Brain microvascular endothelial cell (primary cell): ENCODE measurements at places on chromosomes 13 and 19.

- DNase-seq: no peak
These were observed 1312.7 kb downstream of the SLITRK1 start for GRCh38 chr13:82569581-82569980.

DNA sequence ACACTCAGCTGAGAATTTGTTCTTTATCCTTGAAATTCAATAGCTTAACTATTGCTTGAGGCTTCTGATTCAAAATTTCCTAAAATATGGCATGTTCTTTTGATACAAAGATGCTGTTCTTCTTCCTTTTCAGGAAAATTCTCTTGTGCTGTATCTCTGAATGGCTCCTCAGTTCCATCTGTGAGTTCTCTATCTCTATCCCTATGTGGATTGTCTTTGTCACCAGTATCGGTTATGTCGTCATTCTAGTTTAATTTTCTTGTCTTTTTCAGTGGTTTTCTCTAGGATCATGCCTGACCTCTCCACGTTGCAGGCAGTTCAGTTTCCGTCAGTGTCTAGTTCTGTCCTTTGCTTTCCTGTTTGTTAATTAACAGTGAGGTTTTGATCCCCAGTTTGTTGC lies 104.6 kb upstream of the GJB6 start:
- DNase-seq: no peak

DNA sequence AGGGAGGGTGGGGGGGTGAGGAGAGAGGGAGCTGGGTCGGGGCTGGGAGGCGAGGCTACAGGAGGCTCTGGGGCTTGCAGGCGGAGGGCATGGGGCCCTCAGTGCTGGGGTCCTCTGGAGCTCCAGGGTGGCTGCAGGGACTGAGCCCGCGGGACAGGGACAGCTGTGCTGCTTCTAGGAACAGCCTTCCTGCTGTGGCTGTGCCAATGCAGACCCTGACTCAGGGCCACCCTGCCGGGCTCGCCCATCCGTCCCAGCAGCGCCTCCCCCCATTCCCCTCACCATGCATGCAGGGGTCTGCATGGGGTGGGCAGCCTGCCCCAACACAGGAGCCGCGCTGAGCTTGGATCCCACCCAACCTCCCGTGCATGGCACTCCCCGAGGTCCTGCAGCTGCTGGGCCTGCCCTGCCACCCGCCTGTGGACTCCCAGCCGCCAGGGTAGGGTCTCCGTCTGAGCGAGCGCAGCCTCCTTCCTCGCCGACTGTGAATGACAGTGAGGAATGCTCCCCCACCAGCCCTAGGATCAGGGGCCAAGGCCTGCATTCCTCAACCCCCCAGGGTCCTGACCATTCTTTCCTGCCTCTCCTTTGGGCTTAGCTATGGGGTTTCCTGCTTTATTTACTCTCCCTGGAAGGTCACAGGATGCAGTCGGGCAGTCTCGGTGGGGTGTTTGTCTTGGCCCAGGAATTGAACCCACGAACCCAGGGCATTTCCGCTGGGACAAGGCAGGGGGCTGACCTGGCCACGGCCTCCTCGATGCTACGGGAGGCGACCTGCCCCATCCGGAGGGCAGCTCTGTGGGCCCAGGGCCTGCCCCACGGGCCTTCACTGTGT lies 23.4 kb downstream of the CEBPG start:
- no peak for DNase-seq

GRCh38 chr19:57302020-57302465 lies 18.2 kb upstream of the ZNF543 start:
- peak; percentile 93 for DNase-seq

DNA sequence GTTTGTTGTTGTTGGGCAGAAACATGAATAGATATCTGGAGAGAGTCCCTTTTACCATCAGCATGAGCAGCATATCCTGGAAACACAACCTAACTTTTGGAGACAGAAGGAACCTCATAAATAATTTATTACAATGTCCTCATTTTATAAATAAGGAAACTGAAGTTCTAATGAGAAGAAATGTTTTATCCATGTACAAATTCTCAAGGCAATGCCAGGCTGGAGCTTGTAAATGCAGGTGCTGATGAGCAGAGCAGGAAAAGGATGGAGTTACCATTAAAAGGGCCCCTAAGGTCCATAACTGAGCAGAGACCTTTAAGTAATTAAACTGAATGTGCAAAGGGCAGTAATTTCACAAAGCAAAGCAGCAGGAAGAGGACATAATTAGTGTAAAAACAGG lies 17.3 kb downstream of the LCP1 start:
- no peak for DNase-seq

- DNase-seq: no peak
These were observed 26.6 kb downstream of the CBY2 start for GRCh38 chr13:45728759-45729158.

- DNase-seq: no peak
These were observed 26.2 kb downstream of the CELF5 start for GRCh38 chr19:3250675-3251074.

- no peak for DNase-seq
These were observed 326.1 kb upstream of the SLITRK1 start for GRCh38 chr13:84208246-84208910.

DNA sequence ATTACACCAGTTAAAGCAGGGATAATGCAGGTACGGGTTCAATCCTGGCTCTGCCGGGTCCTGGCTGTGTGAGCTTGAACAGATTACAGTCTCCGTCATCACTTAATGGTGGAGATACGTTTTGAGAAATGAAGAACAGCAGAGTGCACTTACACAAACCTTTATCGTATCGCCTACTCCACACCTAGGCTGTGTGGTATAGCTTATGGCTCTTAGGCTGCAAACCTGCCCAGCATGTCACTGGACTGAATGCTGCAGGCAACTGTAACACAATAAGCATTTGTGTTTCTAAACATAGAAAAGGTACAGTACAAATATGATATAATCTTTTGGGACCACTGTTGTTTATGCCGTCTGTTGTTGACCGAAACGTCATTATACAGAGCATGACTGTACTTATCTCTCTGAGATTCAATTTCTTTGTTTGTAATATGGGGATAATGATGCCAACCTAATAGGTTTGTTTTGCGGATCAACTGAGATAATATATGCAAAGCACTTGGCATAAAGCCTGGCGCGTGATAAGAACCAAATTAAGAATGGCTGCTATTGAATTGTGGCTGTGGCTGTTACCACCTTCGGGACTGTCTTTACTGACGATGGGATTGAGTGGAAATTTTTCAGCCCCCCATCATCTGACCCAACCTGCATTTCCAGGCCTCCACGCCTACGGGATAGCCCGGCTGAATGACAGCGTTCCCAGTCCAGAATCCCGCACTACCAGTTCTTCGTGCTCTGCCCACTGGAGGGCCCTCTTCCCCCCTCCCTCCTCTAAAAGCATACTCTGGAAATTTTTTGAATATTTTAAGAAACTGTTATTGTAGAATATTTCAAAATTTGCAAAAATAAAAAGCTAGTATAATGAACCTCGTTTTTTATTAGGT lies 11.2 kb downstream of the KRTDAP start:
- no peak for DNase-seq

- DNase-seq: no peak
These were observed 69.0 kb upstream of the C1QTNF9B start for GRCh38 chr13:23966221-23966690.

- DNase-seq: peak; percentile 66
These were observed 15.0 kb downstream of the MYO9B start for GRCh38 chr19:17090583-17090982.

DNA sequence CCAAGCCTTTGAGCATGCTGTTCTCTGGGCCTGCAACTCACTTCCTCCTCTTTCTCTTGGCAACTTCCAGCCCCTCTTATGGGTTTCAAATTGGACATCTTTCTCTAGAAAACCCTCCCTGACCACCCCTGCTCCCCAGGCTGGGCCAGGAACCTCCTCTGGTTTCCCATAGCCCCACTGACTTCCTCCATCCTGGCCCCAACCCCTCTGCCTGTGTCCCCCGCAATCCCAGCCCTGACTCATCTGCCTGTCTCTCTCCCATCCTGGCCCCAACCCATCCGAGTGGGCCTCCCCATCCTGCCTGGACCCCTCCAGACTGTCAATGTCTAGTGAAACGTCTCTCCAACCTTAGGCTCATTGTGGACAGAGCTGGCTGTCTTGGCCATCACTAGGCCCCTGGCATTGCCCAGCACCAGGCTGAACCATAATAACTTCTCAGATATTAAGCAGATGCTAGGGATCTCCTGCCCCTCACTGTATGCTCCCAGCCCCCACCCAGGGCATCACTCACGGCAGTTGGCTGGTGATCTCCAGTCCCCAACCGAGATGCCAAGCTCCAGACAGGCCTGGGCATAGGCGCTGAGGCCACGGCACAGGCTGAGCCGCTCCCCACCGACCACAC lies 16.8 kb downstream of the FCGBP start:
- DNase-seq: no peak

GRCh38 chr19:52535771-52536447 lies 8.4 kb downstream of the ZNF808 start:
- DNase-seq: peak; percentile 66

- no peak for DNase-seq
These were observed 12.2 kb downstream of the PLEKHJ1 start for GRCh38 chr19:2223959-2224358.

- no peak for DNase-seq
These were observed 504.4 kb downstream of the FGF9 start for GRCh38 chr13:22175241-22175640.

DNA sequence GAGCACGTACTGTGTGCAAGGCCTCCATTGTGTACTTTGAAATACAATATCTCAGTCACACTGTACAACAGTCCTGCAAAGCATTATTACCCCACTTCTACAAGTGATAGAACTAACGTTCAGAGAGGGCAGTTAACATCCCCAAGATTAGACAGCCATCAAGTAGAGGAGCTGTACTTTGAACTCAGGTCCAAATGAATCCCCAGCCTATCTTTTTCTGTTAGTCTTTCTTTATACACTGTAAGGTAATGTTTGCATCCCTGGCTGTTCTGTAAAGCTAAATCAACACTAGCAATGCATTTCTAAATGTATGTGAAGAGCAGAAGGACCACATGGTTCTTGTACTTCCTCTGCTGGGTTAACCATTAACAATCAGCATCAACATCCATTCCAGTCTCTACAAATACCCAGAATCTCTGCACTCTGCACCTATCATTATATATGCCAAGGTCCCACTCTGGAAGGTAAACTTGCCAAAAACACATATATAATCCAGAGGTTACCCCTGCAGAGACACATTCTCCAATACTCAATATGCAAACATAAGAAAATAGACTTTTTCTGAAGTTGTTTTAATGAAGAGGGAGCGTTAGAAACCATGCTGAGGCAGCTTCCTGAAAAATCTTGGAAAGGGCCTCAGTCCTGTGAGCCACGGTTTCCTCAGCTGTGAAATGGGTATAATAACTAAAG lies 182.3 kb downstream of the MZT1 start:
- DNase-seq: no peak

DNA sequence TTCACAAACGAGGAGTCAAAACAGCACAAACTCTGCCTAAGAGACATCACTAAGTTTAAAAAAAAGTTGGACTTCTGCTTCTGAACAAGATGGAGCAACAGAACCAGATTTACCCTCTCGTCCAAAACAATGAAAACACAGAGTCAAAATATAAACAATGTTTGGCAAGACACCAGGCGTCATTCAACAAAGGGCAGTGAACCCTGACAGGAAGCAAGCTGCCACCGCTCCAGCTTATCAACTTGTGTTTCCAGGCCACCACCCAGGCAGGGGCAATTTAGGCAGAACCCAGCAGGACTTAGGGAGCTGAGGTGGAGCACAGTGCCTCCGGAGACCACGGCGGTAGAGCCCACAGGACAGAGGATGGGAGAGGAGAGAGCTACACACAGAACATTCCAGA lies 8.6 kb upstream of the NAPA start:
- DNase-seq: no peak

DNA sequence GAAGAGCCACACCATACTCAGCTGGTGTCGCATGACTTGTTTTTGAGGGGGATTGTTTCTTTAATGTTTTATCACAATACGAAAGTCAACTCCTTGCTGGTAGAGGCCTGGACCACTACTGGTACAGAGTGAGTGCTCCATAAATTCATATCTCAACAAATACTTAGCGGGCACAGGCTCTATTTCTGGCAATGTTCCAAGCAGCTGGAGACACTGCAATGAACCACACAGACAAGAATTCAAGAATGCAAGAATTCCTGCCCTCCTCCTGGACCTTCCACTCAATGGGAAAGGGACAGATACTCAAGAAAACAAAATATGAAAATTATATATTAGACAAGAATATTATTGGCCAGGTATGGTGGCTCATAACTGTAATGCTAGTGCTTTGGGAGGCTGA lies 5.1 kb upstream of the FXYD5 start:
- no peak for DNase-seq

DNA sequence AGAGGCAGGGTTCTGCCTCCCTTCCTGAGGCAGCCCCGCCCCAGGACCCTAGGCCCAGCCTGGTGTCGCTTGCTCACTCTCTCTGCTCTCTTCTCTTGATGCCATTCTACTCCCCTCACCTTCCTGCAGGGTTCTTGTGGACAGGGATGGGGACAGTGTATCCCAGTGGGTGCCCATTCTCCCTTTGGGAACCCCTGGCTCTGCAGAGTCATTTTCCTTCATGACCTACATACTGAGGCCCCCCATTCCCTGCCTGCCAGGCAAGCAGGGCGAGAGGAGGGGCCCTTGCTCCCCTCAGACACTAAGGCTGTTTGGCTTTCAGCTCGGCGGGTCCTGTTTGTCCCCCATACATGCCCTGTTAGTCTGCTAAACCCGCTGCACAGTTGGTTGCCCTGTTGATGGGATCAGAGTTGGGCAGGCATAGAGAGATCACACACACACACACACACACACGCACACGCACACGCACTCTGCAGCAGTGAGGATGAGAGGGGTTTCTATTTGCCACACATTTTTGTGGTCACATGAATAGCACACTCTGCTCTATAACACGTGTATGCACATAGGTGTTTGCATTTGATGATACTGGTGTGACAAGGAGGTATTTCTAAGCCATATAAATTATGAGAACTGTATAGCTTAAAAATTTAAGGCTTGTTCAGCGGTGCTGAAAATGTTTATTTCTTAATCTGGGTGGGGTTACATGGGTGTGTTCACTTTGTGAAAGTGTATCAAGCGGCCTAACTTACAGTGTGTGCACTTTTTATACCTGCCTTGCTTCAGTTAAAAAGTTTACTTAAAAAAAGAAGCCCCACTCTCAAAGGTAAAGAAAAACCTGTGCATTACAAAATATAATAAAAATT lies 20.3 kb downstream of the NFIX start:
- no peak for DNase-seq

GRCh38 chr13:60026286-60026685 lies 137.4 kb downstream of the DIAPH3 start:
- no peak for DNase-seq

GRCh38 chr19:11538232-11539036 lies at the start of gene CNN1:
TSS of gene CNN1 (plus strand) at chr19:11538851. CDS start at chr19:11538928, 77 bp downstream.
- peak; percentile 81 for DNase-seq

DNA sequence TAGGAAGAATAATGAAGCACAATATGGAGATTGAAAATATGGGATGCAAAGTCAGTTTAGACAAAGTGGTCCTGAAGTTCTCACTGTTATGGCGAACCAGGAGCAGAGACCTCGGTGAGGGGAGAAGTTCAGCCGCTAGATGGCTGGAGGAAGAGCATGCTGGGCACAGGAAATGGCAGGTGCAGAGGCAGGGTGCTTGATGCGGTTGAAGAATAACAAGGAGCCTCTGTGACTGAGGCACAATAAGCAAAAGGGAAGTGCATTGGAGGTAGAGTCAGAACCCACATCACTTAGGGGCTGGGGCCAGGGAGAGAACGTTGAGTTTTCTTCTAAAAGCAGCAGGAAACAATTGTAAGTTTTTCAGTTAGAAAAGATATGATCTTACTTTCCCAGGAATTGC lies 1725.2 kb downstream of the EFNB2 start:
- no peak for DNase-seq

- DNase-seq: no peak
These were observed 493.3 kb downstream of the COG6 start for GRCh38 chr13:40148742-40149141.

GRCh38 chr19:57978586-57979289 lies 4.4 kb upstream of the C19orf18 start:
- no peak for DNase-seq
